ENCODE measurements at places on chromosomes 13 and 19.

DNA sequence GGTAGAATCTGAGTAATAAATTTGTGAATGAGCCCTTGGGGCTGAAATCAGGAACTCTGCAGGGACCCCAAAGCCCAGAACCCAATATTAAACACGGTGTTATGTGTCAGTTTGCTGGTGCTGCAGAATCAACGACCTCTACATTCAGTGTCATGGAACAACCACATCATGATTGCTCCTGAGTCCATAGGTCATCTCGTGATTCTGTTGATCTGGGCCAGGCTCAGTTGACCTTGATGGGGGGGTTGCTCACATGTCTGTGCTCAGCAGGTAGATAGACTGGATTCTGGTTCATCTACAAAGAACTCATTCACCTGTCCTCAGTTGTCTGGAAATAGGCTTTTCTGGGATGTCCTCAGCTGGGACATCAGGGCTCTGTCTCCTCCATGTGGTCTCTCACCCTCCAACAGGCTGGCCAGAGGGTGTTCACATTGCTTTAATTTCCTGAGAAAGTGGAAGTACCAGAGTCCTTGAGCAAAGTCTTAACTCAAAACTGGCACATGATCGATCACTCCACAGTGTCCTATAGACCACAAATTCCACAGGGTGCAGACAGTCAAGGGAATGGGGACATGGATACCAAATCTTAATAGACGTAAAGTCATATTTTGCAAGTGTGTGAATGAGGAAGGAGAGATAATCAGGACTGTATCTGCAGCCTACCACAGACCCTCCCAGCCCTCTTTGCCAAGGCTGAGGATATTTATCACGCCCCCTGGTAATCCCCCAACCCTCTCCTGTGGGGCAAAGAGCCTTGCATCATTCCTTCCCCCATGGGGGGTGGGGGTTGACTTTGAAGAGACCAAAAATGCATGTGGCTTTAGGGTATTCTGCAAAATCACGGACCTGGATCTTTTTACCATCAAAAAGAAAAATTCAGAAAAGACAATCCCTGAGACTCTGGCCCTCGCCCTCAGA, 39.3 kb upstream of the IGFL1 start:
- no peak for DNase-seq

DNA sequence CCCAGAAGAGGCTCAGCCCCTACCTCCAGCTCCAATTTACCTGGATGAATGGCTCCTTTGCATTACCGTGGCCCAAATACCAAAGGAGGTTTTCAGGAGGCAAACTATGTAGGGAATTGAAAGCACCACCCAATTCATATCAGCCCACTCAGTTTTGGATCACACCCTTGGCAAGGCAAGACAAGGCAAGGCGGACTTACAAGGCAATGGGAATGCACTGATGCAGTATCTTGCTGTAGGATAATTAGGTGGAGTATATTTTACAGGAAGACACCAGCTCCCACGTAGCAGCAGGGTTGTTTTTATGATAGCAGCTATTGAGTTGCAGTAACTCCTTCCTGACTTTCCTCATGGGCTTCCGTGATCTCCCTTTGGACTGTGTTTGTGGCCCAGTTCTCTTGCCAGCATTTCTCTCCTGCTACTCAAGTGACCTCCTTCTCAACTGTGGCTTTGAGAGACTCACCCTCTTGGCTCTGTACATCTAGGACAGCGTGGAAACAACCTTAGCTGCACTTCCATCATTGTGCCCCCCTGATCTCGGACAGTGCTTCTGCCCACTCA, 935.9 kb downstream of the EFNB2 start:
- no peak for DNase-seq

- no peak for DNase-seq
Observed at GRCh38 chr19:31312677-31313244, 36.5 kb downstream of the TSHZ3 start.

GRCh38 chr13:44354884-44355283, 18.7 kb upstream of the SERP2 start:
- no peak for DNase-seq

- DNase-seq: no peak
Observed at GRCh38 chr19:38701455-38702063, 42.7 kb downstream of the CAPN12 start.

DNA sequence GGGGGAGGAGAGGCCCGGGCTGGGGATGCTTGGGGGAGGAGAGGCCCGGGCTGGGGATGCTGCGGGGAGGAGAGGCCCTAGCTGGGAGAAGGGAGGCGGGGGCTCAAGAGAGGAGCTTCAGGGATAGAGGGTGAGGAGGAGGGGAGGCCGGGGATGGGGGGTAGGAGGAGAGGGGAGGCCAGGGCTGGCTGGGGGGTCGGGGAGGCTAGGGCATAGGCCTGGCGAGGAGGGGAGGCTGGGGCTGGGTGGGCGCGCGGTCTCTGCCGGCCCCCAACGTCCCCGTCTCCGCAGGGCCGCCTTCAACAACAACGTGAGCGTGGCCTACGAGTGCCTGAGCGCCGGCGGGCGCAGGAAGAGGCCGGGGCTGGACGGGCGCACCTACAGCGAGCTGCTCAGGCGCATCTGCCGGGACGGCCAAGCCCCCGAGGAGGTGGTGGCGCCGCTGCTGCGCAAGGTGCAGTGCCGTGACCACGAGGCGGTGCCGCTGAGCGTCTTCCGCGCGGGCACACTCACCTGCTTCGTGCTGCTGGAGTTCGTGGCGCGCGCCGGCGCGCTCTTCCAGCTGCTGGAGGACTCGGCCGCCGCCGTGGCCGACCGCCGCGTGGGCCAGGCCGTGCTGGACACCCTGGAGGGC, 11.4 kb downstream of the TPGS1 start:
- DNase-seq: peak; percentile 36

GRCh38 chr13:40779049-40779448, 8.1 kb upstream of the MRPS31 start:
- DNase-seq: no peak

GRCh38 chr13:51769455-51770127, 34.4 kb downstream of the DHRS12 start:
- DNase-seq: no peak

DNA sequence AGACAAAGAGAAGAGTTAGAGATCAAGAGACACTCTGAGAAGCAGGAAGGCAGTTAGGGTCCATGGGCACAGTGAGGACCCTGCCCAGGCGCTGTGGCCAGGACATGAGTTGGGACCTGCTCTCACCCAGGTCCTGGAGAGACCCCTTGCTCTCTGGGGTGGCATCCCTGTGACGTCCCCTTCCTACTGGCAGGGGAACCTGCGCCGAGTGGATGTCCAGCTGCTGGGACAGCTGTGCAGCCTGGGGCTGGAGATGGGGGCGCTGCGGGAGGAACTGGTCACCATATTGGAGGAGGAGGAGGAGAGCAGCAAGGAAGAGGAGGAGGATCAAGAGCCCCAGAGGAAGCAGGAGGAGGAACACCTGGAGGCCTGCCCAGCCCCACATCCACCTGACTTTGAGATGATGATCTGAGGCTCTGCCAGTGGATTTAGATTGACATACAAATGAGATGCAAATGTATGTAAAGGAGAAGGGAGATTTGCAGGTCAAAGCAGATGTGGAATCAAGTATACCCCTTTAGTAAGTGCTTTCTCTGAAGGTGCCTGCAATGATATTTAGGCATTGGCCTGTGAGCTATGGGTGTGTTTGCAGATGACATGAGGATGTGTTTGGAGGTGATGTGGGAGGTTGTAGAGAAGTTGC, 978 bp downstream of the ERICH4 start:
- no peak for DNase-seq

GRCh38 chr19:29878973-29879654, 62.9 kb upstream of the URI1 start:
- no peak for DNase-seq

GRCh38 chr13:113474179-113474578, 16.3 kb downstream of the DCUN1D2 start:
- no peak for DNase-seq

DNA sequence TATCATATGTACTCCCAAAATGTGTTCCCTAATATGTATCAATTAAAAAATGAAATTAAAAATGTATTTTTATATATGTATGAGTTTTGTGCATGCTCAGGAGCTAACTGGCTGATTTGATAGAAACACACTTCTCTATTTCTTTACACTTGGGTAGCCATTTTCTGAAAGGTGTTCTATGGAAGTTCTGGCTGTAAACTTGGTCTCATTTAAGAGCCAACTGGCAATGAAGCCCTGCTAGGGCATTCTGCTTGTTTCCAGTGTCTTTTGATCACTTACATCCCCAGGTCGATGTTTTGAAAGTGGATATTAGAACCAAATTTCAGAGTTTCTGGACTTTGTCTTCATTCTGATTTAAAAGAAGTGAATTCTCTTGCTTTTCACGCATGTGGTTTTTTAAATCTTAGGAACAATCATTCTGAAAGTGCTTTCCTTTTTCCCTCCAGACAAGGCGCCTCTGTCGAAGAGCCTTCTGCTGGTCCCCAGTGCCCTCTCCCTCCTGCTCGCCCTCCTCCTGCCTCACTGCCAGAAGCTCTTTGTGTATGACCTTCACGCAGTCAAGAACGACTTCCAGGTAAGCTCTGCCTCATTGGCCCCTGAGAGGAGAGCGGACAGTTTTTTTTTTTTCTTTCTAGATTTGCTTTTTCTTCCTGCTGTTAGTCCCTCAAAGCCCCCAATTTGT, 20.1 kb downstream of the GPR18 start:
- no peak for DNase-seq

DNA sequence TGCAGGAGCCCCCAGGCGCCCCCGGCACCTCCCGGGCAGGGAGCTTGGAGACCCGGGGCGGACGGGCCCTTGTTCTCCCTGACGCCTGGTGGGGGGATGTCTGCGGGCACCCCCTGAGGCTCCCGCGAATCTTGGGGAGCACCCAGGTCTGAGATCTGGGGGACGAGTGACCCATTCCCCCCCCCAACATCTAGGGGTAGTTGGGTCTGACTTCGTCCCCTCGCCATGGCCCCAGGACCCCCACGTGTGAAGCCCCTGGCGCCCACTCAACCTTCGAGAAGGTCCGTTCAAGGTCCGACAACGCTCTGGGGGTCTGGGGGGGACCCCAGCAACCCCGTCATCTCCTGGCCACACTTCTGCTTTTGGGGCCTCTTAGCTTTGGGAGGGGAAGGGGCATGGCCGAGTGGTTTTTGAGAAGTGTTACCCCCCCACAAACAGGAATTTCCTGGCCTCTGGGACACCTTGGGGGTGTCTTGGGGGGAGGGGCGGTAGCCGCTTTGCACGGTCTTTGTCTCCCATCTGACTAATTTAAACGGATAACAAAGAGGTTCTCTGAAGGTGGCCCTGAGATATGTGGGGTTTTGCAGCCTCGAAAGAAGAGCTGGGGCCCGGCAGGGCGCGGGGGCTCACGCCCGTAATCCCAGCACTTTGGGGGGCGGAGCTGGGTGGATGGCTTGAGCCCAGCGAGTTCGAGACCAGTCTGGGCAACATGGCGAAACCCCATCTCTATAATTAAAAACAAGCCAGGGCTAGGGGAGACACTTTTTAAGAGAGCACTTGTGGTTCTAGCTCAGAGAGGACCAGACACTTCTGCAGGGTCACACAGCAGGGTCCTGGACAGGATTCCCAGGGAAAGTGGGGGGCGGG, 608 bp downstream of the CNN2 start:
- DNase-seq: no peak

GRCh38 chr19:19459073-19459472, 53.6 kb downstream of the GATAD2A start:
- DNase-seq: no peak

- DNase-seq: no peak
Observed at GRCh38 chr19:1090731-1091543, 4.2 kb downstream of the POLR2E start.

DNA sequence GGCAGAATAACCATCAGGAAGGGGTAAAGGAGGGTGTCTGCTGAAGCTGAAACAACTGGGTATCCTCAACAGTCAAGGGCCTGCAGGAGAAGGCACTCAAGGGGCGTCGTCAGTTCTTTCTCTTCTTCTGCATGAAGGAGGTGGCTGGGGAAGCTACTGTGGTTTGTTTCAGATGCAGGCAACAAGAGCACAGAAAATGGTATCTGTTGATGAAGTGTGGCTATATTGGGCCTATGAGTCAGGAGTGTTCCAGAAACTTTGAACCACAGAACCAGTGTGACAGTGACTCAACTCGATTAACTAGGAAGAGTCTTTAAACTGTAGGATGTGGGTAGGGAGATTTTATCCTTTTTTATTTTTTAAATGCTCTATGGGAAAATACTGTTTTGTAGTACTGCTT, 686.3 kb downstream of the FGF9 start:
- no peak for DNase-seq

DNA sequence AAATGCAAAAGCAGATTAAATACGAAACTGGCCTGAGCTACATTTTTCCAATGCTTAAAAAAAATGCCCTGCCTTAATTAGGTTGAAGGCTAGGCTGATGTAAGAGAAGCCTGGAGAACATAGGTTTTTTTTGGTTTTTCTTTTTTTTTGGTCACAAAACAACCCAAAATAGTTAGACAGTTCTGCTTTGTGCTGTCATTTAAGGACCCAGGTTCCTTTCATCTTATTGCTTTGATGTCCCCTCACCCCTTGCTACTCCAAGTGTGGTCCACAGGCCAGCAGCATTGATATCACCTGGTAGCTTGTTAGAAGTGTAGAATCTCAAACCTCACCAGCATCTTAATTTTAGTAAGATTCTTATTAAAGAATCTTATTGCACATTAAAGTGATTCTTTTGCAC, 14.4 kb downstream of the TDRD3 start:
- DNase-seq: no peak

DNA sequence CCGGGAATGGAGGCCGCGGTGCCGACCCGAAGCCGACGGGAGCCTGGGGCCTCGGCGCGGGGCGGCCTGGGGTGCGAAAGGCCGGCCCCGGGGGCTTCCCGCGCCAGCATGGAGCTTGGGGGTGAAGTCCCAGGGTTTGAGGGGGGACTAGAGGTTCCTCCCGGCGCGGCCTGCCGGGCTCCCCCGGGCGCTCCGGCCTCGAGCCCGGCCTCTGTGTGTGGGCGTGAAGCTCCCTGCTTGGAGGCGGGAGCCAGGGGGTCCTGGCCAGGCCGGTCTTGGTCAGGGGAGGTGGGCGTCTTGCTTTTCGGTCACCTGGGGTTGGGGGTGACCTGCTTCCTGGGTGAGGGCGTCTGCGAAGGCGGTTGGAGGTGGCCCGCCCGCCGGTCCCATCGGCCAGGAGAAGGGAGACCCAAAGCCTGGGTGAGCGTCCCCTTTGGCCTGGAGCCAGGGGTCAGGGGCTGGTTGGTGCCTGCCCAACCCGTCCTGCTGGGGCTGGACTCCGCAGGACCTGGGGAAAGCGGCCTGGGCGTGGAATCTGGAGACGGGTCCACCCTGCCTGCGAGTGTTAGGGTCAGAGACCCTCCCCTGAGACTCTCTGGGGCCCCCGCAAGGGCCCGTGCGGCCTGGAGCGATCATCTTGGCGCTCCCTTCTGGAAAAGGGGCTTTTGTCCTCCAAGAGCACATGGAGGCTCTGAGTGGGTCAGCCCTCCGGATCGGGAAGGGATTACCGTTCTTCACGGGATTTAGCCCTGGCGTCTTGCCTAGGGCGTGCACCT, 535 bp downstream of the BSG start:
- DNase-seq: no peak

Measured in activated T-cell treated with anti-CD3 and anti-CD28 coated beads for 4 hours (primary cell).